ENCODE measurements at places on chromosomes 2 and 18.

GRCh38 chr2:238003234-238004031, 36.6 kb downstream of the UBE2F start:
- no peak for DNase-seq

DNA sequence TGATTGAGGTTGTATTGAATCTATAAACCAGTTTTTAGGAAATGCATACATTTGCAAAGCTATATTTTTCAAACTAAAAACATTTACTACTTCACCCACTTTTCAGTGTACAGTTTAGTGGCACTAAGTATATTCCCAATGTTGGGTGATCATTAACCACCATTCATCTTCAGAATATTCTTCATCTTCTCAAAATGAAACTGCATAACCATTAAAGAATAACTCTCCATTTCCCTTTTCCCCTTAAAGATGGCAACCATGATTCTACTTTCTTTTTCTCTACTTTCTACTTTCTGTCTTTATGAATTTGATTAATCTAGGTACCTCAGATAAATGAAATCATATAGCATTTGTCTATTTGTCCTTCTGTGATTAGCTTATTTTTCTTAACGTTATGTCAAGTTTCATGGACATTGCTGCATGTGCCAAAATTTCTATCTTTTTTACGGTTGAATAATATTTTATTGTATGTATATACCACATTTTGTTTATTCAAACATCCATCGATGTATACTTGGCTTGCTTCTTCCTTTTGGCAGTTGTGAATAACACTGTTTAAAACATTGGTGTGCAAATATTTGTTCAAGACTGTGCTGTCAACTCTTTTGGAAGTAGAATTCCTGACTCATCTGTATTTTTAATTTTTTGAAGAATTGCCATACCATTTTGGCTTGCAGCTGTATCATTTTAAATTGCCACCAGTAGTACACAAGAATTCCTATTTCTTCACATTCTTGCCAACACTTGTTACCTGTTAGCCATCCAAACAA, 104.9 kb downstream of the RPRM start:
- DNase-seq: no peak

- no peak for DNase-seq
Observed at GRCh38 chr2:67799886-67800285, 262.9 kb downstream of the C1D start.

DNA sequence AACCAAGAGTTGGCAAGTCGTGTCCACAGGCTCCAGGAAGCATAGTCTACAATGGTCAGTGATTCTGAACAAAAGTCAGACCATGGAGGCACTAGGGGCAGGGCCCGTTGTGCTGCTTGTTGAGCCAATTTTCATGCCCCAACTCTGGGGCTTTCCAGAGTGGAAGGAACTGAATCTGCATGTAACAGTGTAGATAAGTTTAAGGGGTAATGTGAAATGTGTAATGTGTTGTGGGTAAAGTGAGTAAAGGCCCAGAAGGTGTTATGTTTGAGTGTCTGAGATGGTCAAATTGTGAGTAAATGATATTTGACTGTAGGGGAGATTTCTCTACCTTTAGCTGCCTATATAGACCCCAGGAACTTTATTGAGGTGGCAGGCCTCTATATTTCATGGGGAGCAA, 1336.5 kb upstream of the SLC39A10 start:
- no peak for DNase-seq

GRCh38 chr2:141201016-141201565, 929.7 kb downstream of the LRP1B start:
- no peak for DNase-seq

GRCh38 chr2:98911376-98912154, 24.5 kb downstream of the CRACDL start:
- DNase-seq: peak; percentile 39

- no peak for DNase-seq
Observed at GRCh38 chr2:123895651-123896050, 129.4 kb upstream of the CNTNAP5 start.

- DNase-seq: no peak
Observed at GRCh38 chr2:216583606-216584005, 49.6 kb upstream of the IGFBP2 start.

GRCh38 chr2:67919490-67919889, 143.3 kb downstream of the C1D start:
- DNase-seq: no peak

DNA sequence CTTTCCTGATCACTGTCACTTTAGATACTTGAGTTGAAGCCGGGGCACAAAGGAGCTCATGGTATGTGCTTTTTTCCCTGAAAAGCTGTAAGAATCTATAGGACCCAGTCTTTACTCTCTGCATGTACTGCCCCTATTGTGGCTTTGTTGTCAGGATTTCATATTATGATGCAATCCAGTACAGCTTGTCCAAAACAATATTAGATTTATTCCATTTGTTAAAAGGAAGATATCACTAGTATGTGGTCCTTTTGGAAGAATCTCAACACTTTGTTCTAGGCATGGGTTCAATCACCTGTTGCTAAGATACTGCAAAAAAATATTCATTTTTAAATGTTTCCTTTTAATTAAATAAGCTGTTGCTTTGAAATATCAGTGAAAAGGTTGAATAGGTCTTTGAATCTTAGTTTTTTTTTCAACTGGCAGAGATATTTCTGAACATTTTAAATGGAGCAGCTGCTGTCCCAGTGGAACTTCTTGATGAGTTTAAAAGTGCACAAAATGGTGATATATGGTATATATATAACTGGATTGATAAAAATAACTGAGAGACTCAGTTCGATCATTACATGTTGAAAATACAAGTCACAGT, 256.6 kb upstream of the NT5C1B start:
- no peak for DNase-seq

DNA sequence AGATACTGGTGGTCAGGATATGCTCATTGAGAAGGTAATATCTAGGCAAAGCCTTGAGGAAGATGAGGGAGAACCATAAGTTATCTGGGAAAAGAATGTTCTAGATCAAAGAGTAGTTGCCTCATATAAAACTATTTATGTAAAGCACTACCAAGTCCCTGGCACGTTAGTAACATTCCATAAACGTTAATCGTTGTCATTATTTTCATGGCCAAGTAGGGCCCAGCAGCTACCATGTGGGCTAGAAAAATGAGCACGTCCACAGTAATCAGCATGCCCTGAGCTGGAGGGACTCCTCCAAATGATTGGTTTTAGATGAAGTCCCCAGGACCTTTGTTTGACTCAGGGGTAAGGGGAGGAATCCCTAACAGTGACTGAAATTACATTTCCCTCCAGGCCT, 32.7 kb upstream of the AFTPH start:
- peak; percentile 69 for DNase-seq

All from EH (cell line).